ENCODE measurements at places on chromosomes 3 and 15.
A peak's percentile ranks its signal among the peaks of the same experiment; 100 is the strongest.

DNA sequence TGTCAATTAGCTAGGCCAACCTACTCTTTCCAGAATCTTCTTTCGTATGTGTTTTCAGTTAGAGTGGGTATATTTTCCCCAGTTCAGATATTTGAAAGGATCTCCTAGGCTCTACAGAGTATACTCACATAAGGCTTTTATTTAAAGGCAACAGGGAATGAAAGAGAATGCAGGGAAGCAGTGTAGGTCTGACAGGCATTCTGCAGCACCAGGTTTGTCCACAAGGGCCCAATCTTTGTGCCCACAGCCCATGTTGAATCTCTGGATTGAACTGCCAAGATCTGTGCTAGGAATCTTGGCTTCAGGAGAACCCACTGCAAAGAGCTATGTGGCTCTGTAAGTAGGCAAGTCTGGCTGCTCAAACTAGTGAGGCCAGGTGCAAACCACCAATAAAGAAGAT is 24.2 kb upstream of the GALNT15 start:
- DNase-seq, result no peak

- DNase-seq, result no peak
Observed at GRCh38 chr3:4826237-4827100, 152.8 kb upstream of the BHLHE40 start.

DNA sequence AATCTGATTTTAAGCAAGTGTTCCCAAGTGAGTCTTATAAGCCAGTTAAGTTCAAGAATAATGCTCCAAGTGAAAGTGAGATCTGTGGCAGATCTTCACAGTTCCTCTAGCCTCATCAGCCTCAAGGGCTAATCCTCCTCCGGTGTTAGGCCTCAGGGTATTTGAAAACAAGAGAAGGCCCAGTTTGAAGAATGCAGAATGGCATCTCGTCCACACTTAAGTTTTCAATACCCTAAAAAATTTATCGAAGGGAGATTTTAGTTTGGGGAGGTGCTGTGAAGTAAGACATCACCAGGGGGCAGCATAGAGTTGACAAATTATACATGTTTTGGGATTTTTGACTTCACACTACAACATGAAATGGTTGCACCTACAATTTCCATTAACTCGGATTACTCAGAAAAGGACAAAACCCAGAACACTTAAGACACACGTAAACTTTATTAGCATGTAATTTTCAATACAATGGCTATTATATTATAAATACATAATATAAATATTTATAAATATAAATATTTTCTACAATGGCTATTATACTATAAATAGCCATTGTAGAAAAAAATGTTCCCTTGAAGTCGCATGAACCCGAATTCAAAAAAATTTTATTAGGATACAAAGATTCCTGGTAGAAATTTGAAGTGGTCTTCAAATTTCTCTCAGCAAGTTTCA is 2.3 kb upstream of the TMEM266 start:
- peak; percentile 56 for DNase-seq

DNA sequence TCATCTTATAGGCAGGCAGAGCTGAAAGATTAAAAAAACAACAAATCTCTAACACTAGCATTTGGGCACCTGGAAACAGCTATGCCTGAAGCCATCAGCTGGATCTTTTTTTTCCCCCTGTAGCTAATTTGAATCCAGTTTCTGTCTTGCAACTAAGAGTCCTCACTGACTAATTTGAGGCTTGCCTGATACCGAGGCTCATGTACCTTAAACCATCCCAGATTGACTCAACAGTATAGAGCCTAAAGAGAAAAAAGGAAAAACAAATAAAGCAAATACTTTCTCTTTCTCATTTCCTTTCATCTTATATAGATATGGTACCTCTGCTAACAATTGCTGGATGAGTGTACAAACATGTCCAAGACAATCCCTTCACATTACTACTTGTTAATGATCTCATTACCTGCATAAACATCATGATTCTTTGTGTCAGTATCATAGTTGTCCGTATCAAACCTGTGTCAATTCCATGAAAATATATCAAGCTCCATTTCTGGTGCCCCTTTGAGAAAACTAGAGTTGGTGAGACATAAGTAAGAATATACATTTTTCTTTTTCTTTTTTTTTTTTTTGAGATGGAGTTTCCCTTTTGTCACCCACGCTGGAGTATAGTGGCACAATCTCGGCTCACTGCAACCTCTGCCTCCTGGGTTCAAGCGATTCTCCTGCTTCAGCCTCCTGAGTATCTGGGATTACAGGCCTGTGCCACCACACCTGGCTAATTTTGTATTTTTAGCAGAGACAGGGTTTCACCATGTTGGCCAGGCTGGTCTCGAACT is 43.1 kb downstream of the BHLHE40 start:
- no peak for DNase-seq

GRCh38 chr3:60887574-60887973 is 363.7 kb downstream of the FHIT start:
- DNase-seq, result no peak

- DNase-seq, result no peak
Observed at GRCh38 chr3:108493862-108494261, 16.5 kb downstream of the MYH15 start.

GRCh38 chr15:85558848-85559247 is 178.4 kb downstream of the AKAP13 start:
- no peak for DNase-seq

DNA sequence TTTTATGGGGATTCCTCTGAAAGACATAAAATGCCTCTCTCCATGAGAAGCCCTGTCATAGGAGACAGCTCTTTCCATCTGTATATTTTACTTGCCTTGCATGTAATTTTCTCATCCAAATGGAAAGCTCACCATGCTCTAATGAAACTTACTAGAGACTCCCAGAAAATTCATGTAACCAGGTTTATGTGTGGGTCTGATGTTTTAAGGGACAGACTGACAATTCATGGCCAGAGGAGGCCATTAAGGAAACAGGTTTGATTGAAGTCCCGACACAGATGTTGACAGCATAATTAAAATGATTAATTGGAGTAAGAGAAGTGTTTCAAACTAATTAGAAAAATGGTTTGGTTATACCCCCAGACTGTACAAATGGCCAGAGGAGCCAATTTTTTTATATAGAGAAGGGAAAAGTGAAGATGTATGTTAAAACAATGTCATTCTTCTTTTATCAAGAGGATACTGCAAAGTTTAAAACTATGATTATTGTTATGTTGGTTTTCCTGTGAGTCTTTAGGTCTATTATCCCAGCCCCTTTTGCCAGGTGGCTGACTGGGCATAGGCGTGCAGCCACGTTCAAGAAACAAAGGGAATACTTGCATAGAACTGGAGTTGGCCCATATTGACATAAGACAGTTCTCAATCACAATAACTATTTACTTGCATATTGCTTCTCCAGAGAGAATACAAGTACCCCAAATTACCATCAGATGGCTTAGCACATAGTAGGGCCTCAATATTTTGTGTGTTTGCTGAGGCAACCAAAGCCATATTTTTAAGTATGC is 64.8 kb downstream of the RBMS3 start:
- DNase-seq, result no peak

GRCh38 chr3:149765762-149766334 is 13.6 kb upstream of the COMMD2 start:
- no peak for DNase-seq

DNA sequence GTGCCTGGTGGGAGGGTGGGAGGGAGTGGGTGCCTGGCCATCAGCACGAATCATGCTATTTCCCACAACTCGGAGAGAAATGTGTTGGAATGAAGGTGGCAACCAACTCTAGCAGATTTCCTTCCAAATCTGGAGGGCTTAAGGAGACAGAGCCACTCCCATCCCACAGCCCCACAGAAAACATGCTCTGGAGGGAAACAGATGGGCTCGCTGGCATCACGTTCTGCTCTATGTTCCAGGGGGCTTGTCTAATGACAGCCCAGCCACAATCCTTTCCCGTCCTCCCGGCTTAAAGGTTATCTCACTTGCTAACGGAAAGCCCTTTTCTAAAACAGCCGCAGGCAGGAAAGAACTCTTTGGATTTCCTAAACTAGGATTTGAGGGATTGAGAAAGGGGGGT is 65.3 kb downstream of the ADAMTS17 start:
- DNase-seq, result no peak

DNA sequence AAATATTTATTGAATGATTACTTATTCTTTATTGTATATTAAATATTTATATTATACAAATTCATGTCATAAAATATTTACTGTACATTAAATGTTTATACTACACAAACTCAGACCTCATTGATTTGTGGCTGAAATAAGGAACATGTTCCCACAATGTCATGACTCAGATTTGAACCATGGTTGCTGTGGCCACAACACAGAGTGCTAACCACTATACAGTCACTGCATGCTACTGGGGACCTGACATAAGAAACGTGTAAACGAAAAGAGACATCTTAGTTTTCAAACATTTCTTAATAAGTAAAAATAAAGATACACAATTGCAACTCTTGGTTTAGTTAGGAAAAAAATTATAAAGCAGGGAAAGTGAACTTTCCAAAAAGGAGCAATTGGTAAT is 99.1 kb upstream of the AGTR1 start:
- DNase-seq, result no peak

DNA sequence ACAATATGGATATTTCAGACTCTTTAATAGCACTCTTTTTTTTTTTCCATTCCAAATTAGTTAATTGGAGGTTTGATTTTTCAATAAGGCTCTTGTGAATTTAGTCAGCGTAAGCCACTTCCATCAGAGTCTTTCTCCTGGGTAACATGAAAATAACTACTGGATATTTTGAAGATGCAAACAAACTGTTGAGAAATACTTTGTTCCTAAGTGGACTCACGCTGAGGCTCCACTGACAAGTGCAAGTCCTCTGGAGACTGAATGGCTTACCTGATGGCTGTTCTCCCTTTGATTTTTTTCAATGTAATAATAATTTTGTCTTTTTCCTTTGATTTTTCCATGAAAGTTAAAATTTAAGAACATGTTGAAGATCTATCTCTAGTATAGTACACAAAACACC is 26.0 kb upstream of the TM4SF1 start:
- DNase-seq, result no peak

DNA sequence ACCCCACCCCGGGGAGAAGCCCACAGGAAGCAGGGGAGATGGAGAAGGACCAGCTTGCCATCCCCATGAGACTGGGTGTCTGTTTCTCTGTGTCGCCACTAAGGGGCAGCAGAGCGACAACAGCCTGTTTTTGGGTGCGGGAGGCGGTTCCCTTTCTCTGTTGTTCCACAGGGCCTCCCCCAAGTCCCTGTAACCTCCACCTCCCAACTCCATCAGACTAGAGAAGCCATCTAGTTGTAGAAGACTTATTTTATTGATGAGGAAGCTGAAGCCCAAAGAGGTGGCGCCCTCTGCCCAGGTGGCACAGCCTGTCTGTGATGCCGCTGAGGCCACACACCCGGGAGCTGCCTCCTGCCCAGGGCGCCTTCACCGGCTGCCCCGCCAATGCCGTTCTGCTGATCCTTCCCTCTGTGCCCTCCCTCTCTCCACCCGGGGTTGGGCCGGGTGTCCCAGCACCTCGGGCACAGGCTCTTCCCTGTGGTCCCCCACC is 3.9 kb upstream of the CCDC9B start:
- DNase-seq, result peak; percentile 73

DNA sequence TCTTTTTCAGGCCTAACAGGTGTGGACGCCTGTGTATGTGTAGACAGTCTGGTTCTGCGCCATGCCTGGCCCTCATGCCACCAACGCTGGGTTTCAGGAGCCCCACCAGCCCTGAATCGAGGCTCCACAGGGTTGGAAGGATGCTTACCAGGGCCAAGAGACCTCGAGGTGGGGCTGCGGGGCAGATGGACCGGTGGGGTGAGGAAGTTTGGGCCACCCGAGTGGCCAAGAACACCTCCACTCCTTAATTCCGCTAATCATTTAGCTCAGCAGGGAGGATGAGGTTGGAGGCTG is 6.0 kb upstream of the ONECUT1 start:
- DNase-seq, result no peak

- no peak for DNase-seq
Observed at GRCh38 chr3:46467562-46467961, 2.9 kb upstream of the LTF start.

GRCh38 chr3:168212664-168213285 is 117.1 kb upstream of the GOLIM4 start:
- DNase-seq, result no peak

DNA sequence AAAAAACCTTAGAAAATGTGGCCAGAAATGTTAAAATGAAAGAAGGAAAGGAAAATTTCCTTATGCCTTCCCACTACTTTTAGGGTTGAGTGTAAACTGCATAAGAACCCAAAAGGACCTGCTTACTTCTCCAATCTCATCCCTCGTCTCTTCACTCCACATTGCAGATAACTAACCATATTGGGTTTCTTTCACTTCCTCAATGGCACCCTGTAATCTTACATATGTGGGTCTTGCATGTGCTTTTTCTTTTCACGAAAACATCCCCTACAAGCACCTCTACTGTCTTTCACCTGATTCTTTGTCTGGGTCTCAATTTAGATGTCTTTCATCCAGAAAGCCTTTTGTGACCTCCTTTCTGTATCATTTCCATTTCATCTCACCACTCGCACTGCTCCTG is 23.1 kb downstream of the EOMES start:
- DNase-seq, result no peak

- no peak for DNase-seq
Observed at GRCh38 chr3:33256249-33256648, 21.0 kb upstream of the FBXL2 start.
